ENCODE measurements at places on chromosomes 5 and 9. TPM values are rescaled to one million over a fixed set of nuclear protein-coding genes. Genes with fewer than 3 reads are reported as not detected.

The VPS13A gene
- 46.1 TPM for total RNA-seq

DNA sequence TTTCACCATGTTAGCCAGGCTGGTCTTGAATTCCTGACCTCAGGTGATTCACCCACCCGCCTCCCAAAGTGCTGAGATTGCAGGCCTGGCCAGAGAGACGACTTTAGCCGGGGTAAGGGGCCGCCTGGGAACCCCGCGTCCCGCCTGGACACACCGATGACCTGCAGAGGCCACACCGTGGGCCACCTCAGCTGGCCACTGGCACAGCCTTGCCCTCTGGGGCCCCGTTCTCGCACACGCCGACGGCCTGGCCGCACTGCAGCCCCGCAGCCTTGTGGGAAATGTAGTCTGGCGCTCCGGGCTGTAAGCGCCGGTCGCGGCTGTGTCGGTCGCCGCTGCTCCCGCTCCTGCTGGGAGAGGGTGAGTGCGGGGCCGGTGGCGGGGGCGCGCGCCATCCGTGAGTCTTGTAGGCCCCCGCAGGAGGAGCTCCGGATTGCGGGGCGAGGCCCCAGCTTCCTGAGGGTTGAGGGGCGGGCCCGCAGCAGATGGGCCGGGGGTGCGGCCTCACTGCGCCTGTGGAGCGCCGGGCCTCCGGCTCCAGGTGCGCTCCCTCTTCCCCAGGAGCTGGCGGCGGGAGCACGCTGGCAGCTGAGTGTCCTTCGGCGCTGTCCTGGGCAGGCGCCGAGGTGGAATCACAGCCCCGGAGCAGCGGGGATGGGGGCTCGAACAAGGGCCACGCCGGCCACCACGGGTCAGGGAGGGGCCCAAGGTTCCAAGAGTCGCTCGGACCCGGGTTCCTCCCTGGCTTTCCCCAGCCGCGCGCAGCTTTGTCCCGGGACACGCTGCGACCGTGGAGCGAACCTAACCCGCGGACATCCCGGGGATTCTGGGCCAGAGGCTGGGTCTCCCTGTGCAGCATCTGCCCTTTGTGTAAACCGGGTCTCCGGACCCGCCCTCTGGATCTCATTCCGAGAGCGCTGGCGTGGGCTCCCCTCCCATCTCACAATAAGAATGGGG, at the start of gene ZFP2:
TSS of gene ZFP2 (plus strand) at position 299 of the 957 bp plus-strand sequence. CDS start 35,401 bp downstream, outside the sequence.
- DNase-seq, result peak; percentile 60
- H3K27ac ChIP-seq, result no peak within 1 kb of the TSS
- H3K27me3 ChIP-seq, result no peaks in the 10 kb centered on the region
- H3K36me3 ChIP-seq, result peaks cover 3% of the 10 kb centered on the region
- peak within 1 kb of the TSS; percentile 86 for H3K4me3 ChIP-seq

DNA sequence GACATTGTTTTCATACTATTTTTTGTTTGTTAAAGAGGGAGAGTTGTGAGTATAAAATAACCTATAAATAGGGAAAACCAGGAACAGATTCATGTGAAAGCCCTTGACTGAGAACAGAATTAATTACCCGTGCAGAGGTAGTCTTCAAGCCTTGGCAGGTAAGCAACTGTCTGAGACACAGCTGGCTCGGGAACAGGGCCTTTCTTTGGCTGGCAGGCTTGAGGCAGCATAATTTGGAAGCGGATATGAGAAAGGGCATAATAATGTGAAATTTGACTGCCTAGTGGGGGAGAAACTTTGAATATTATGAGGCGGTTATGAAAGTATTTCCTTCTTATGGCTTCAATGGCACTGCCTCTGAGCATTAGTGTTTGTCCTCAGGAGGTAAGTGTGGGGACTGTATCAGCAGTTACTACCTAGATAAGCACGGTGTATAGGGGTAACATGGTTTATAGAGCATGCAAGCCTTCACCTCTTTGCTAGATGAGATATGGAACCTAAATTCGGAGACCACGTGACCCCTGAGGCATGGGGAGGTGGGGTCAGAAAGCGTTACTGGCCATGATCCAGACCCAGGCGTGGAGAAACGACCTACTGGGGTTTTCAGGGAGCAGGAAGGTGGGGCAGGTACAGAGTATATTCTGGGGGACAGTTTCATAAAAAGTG, 210.2 kb upstream of the GAS1 start:
- DNase-seq, result no peak
- H3K27me3 ChIP-seq, result no peaks in the 10 kb centered on the region
- peak overlapping the region; percentile 55 for H3K27ac ChIP-seq

DNA sequence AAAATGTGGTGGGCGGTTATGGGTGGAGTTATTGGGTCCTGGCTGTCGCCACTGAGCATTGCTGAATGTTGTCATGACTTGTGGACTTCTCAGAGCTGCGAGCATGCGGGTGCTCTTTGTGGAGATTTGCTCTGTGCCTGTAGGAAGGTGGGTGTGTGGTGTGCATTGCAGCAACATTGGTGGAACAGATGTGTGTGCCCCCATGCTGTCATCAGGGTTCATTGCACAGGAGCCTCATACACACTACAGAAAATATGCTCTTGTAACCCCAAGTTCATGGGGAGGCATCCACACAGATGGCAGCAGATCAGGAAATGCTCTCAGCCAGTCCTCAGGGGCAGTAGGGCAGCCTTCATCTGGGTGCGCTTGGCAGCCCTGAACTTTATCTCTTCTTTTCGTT, 55.9 kb upstream of the PHF2 start:
- DNase-seq, result no peak
- H3K27ac ChIP-seq, result no peak overlapping the region
- H3K4me3 ChIP-seq, result no peak overlapping the region
- no peaks in the 10 kb centered on the region for H3K4me1 ChIP-seq
- H3K36me3 ChIP-seq, result peaks cover 2% of the 10 kb centered on the region
- no peaks in the 10 kb centered on the region for H3K27me3 ChIP-seq

DNA sequence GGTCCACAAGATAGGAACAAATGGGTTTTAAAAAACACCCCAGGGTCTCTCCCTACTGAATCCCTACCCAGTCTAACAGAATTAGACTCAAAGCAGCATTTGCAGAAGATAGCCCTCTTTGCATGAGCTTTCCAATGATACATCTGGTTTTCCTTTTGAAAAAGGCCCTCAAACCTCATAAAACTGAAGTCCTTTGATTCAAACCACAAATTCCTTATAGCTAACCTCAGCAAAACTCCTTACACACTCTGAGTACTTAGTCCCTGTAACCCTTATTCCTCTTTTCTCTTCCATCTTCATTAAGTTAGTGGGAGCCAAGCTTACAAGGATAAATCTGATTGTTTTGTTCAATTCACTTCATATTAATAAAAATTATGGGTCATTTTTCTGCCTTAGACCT, 90.5 kb upstream of the TNC start:
- no peak for DNase-seq
- no peaks in the 10 kb centered on the region for H3K27me3 ChIP-seq
- no peak overlapping the region for H3K4me3 ChIP-seq

GRCh38 chr5:154830219-154830595, 20.2 kb downstream of the FAXDC2 start:
- H3K36me3 ChIP-seq, result peaks cover 8% of the 10 kb centered on the region
- H3K27ac ChIP-seq, result no peak overlapping the region
- H3K4me1 ChIP-seq, result no peaks in the 10 kb centered on the region
- DNase-seq, result no peak
- H3K27me3 ChIP-seq, result no peaks in the 10 kb centered on the region
- H3K4me3 ChIP-seq, result no peak overlapping the region

Data from aorta (tissue), 5 donors.